ENCODE measurements at places on chromosomes 16 and 17.

GRCh38 chr16:50144211-50144610, 8.9 kb upstream of the TENT4B start:
- no peak for DNase-seq

DNA sequence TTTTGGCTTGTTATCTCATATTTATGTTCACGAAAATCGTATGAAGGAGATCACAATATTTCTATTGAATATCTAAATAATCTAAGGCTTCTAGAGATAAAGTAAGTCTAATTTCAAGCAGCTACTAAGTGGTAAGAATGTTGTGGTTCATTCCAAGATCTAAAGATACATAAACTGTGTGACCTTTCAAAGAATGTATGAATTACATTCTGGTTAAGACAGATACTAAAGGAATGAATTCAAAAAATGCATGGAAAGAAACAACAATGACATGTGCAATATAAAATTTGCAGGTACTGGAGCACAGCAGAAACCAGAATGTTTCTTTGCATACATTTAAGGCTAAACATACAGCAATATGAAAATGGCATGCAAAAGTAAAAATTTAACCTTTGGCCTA, 1214.6 kb downstream of the CDH8 start:
- DNase-seq = no peak

DNA sequence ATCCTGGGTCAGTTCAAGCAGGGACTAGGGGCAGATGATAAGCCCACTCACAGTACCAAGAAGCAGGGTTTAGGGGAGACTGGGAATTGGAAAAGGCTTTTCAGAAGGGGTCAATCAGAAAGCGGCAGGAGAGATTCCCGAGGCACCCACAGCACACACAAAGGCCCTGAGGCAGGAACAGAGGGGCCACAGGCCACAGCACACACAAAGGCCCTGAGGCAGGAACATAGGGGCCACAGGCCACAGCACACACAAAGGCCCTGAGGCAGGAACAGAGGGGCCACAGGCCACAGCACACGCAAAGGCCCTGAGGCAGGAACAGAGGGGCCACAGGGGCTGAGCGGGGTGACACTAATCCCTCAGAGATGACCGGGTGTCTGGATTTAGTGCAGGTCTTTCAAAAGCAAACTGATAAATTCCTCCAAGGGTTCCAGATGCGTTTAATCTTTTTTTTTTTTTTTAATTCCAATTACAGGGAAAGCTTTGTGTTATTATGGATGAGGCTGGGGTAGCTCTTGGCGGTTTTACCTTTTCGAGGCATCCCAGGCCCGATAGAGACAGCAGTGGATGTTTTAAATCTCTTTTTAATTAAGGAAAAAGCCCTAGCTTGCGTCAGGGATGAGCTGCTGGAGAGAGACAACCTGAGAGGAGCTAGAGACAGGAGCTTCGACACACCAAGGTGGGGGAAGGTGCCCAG, 31.0 kb upstream of the GINS2 start:
- DNase-seq = no peak

- no peak for DNase-seq
These were observed 1.3 kb downstream of the CCDC102A start for GRCh38 chr16:57534881-57535658.

DNA sequence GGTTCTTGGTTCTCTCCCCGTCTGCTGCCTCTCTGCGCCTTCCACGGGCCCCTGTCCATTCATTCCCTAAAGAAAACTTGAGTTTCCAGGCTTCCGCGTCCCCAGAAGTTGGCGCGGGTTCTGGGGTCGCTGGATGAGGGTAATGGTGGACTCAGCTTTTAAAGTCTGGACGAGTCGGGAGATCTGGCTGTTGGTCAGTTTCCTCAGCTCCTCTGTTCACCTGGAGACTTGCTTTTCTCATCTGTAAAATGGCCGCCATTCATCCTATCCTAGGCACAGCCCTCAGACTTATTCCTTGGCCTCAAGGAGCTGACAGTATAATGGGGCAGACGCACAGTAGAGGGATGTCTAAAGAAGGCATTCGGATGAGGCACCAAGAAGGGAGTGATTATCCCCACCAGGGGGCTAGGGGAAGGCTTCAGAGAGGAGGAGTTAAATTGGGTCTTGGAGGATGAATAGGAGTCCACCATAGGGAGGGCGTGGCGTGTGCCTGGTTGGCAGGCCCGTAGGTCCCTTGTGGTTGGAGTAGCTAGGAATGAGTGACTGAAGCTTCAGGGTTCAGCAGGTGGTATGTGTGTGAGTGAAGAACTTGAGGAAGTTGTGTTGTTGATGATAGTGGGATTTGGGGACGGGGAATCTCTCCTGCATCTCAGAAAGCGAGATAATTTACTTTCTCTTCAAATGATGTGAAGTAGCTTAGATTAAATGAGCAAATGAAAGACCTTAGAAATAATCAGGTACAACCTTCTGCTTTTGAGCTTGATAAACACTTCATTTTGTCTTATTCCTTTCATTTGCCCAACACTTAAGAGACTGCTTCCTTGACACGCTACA, 652 bp downstream of the VPS35L start:
- DNase-seq = peak; percentile 61

DNA sequence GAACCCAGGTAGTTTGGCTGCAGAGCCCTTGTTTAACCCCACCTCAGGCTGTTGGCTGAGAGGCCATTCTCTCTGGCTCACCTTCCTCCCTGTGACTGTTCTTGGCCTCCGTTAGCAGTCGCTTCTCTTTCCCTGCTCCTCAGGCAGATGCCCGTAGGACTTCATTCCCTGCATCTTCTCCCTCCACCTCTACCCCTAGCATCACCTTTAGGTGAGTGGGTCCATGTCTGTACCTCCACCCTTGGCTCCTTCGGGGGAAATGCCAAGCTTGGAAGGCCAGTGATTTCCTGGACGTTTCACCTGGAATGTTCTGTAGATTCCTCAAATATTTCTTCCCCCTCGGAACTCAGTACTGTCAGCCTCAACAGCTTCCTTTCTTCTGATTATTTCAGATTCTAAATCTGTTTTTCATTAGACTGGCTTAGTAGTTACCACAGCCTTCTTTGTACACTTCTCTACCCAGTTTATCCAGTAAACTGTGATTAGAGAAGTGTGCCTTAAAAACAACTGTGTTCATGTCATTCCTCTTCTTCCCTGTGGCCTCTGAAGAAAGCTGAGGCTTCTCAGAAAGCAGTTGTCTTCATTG, 227.9 kb downstream of the MSI2 start:
- DNase-seq = peak; percentile 69

GRCh38 chr17:57607553-57608120, 137.5 kb downstream of the CCDC182 start:
- no peak for DNase-seq

GRCh38 chr17:57080718-57081117, 4.3 kb upstream of the AKAP1 start:
- DNase-seq = no peak

GRCh38 chr16:75481475-75481874, 13.8 kb downstream of the CHST6 start:
- DNase-seq = no peak

DNA sequence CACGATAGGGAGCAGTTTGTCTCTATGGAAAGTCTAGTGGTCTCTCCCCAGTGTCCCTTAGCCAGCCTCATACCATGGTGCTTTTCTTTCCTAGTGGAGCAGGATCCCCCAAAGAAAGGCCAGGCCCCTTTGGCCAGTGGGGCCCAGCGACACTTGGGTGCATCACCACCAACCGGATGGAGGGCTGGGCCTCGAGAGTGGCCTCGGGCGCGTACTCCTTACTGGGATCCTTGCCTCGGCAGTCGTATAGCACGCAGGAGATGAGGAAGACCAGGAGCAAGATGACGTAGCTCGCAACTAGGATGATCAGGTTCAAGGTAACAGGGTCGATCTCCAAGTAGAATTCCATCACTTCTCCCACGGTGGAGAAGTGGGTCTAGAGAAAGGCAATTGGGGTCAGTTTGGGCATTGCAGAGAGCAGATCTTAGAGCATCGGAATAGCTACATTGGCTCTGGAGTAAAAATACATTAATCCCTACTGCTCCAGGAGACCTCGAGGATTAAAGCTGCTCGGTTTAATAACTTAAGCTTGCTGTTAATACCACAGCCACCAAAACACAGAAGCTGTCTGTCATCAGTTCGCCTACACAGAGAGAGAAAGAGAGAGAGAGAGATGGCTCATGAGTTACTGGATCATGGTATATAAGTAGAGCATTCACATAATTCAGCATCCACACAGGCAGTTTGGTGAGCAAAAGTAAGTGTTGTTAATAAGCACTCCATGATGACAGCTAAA, at the start of gene SMIM36:
Gene SMIM36 (minus strand): TSS at position 467 of the 736 bp plus-strand sequence.
- no peak for DNase-seq

DNA sequence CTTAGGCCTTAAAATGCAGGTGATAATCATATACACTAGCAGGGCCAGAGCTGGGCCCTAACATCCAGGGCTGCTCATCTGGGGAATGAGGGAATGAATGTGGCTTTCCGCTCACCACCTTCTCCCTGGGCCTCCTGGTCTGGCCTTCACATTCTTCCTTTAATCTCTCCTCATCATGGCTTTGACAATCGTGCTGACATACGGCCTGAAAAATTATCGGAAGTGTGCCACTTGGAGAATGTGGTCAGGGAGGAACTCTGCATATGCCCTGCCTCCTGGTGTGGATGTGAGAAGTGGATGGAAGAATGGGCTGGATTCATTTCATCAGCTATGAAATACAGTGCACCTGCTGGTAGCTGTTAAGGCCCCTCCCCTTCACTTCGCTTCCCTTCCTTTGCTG, 2.4 kb downstream of the WSCD1 start:
- no peak for DNase-seq

- peak; percentile 49 for DNase-seq
These were observed 265.9 kb downstream of the SOX9 start for GRCh38 chr17:72386619-72387237.

GRCh38 chr16:57191056-57191571, 5.0 kb downstream of the RSPRY1 start:
- peak; percentile 69 for DNase-seq

DNA sequence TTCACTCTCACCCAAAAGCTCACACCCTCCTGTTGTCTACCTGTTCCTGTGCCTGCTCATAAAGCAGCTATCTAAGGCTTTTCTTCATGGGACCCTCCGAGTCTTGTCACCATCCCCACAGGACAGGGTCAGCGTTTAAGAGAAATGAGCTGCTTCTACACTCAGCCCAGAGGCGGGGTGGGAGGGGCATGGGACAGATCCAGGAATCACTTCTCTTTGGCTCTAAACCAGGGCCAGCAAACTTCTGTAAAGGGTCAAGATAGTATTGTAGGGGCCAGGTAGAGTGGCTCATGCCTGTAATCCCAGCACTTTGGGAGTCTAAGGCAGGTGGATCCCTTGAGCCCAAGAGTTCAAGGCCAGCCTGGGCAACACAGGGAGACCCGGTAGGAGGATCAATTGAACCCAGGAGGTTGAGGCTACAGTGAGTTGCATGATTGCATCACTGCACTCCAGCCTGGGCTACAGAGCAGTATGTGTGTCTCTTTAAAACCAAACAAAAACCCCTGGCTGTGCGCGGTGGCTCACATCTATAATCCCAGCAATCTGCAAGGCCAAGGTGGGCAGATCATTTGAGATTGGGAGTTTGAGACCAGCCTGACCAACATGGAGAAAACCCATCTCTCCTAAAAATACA, 23.2 kb upstream of the KLHL11 start:
- no peak for DNase-seq

GRCh38 chr17:50893183-50893993, 27.2 kb upstream of the TOB1 start:
- DNase-seq = no peak

- no peak for DNase-seq
These were observed 51.0 kb upstream of the TOM1L1 start for GRCh38 chr17:54849660-54850059.

- no peak for DNase-seq
These were observed 510.6 kb downstream of the CDH13 start for GRCh38 chr16:83137326-83137781.

DNA sequence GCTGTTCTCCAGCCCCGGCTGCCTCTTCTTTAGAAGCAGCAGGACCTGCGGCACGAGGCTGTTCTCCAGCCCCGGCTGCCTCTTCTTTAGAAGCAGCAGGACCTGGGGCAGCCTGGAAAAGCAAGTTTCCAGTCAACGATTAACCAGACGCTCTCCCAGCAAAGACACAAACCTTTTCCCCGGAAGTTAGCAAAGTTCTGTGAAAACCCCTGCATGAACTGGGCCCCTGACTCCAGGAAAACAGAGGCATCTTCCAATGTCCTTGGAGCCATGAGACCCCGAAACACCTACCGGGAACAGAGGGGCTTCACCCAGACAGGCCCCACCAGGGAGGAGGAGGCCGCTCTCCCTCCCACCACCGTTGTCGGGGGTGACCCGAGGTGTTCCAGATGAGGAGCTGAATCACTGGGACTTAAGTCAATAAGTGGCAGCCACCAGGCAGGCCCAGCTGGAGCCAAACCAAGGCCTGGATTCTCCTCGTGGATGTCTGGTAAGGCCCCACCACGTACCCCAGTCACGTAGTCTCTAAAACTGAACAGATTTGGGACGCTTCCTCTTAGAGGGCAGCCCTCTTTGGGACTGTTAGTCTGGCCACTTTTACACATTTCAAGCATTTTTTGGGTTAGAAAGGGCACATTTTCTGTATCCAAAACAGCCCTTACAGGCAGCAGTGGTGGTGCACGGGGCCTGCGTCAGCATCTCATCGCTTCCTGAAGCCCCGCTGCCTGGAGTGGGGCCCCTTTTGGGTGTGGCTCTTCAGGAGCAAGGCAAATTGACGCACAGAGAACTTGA, at the start of gene RPH3AL:
Gene RPH3AL (minus strand): TSS at position 387 of the 792 bp plus-strand sequence. CDS start 25,264 bp downstream, outside the sequence.
- DNase-seq = no peak

DNA sequence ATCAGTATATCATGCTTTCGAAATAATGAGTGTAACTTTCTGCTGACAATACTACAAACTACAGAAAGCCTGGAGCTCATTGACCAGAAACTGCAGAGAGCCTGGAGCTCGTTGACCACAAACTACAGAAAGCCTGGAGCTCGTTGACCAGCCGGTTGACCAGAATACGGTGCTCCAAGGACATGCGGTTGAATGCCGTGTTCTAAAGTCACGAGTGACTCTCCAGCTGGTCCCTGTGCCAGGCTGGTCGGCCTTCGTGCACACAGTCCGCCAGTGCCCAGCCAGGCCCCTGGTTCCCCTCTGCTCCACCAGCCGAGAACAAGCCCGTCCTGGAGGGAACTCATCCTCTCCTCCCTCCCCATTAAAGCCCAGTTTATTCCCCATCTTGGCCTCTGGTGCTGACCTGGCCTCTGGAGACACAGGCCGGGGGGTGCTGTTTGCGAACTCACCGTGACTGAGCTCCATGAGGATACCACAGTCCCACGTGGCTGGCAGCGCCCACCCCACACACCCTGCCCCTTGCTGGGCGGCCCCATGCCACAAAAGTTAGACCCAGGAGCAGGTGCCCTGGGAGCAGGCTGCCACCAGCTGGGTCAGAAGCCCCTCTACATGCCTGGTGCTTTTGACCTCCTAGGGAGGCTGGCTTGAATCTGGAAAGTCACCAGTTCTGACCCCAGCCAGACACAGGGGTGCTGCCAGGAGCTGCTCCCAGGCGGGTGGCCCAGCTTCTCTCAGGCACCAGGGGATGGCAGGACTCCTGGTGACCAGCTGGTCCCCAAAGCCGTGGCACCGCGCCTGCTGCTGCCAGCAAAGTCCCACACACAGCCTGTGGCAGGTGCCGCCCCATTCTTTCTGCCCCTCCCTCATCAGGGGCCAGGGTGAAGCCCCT, 15.5 kb upstream of the CDH15 start:
- peak; percentile 39 for DNase-seq

All from adipocyte (in vitro differentiated cells).